ENCODE measurements at places on chromosomes 6 and 20.

GRCh38 chr20:33810259-33810658, 889 bp upstream of the CHMP4B start:
- DNase-seq, result no peak

DNA sequence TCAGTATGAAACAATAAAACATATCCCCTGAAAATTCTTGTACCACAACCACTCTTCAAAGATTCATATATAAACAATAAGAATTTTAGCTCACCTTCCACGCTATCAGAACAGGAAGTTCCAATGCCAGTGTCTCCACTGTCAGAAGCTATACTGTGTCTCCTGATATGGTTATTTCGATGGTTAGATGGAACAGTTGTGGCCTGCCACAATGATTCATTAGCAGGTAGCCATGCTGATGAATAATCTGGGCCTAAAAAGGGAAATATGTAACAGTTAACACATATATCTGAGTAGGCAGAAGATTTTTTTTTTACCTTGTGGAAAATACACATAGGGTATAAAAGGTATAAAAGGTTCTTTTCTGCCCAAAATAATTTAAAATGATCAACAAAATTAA, 19.0 kb downstream of the CEP85L start:
- DNase-seq, result no peak

GRCh38 chr6:13865141-13865540, 50.8 kb upstream of the MCUR1 start:
- no peak for DNase-seq

DNA sequence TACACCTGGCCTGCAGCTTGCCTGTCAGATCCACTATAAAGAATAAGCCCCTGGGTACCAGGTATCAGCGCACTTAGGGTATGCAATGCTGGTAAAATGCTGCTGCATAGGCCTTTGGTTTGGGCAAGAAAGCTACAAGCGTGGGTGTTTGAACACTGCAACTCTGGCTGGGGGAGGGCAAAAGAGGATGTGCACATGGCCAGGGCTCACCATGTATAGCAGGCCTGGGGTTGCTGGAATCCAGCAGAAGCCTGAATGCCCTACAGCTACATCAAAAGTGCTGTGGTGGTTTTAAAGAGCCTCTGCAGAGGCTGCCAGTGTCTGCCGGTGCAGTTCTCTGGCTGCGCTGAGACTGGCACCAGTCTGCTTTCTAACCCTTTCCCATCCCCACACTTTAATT, 51.7 kb downstream of the UQCC1 start:
- DNase-seq, result no peak

GRCh38 chr6:167112421-167112820, 10.5 kb upstream of the CCR6 start:
- no peak for DNase-seq

DNA sequence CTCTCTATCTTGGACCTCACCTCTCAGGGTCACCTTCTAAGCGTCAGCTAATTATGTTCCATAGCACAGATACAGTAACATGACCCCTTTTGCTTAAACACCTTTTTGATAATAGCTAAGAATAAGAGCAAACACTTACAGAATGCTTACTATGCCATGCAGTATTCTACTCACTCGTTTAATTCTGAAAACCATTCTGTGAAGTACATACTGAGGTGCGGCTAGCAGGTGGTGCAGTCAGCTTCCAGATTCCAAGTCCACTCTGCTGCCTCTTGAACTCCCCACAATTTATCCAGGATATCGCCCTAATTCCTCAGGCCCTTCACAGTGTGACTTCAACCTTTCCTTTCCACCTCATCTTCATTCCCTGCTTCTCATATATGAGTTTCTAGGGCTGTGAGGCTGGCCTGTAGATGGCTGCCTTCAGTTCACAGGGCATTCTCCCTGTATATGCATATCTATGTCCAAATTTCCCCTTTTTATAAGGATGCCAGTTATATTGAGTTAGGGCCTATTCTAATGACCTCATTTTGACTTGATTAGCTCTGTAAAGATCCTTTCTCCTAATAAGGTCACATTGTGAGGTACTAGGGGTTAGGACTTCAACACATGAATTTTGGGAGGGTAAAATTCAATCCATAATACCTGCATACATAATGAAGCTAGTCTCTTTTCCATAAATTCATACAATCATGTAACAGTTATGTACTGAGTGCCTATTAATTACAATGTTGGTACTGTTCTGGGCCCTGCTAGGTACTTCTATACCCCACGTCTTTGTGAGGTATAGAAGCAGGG, 130.1 kb downstream of the PDSS2 start:
- DNase-seq, result no peak

- DNase-seq, result no peak
These were observed 169.9 kb upstream of the CST7 start for GRCh38 chr20:24779131-24779530.

GRCh38 chr20:35665949-35666288, 1.2 kb upstream of the CPNE1 start:
- DNase-seq, result no peak

GRCh38 chr6:170316071-170316470, 9.5 kb downstream of the FAM120B start:
- no peak for DNase-seq

GRCh38 chr20:29689411-29690225, 1567.8 kb upstream of the DEFB115 start:
- DNase-seq, result no peak

GRCh38 chr6:52654592-52654991, 16.3 kb upstream of the TMEM14A start:
- DNase-seq, result no peak

GRCh38 chr6:93858213-93858612, 438.9 kb upstream of the EPHA7 start:
- no peak for DNase-seq

DNA sequence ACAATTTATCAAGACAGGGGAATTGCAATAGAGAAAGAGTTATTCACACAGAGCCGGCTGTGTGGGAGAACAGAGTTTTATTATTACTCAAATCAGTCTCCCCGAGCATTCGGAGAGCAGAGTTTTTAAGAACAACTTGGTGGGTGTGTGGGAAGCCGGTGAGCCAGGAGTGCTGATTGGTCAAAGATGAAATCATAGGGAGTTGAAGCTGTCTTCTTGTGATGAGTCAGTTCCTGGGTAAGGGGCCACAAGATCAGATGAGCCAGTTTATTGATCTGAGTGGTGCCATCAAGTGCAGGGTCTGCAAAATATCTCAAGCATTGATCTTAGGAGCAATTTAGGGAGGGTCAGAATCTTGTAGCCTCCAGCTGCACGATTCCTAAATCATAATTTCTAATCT, 50.0 kb upstream of the ECI2 start:
- DNase-seq, result no peak

GRCh38 chr6:127765949-127766348, 134.9 kb downstream of the THEMIS start:
- no peak for DNase-seq

DNA sequence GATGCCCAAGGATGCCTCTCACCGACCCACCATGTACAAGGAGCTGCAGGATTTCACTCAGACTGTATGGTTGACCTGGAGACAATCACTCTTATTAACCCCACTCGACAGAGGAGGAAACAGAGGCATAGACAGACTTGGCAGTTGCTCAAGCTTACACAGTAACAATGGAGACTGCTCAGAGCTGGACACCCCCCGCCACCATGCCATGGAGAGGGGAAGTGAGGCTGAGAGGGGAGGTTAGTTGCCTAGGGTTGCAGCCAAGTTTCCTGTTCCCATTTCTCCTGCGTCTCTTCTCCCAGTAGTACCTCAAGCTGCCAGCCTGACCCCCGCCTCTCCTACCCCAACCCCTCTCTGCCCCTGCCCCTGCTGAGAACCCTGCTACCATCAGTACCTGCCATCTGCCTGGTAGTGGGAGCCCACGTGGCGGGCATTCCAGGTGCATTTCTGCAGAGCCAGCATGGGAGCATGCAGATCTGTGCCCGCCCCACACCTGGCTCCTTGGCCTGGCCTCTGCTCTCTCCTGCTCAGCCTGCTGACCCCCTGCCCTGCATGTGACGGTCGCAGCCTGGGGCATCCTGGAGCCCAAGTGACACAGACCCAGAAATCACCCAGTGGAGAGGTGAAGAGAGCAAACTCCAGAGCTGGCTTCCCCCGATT, 157.7 kb downstream of the PREX1 start:
- DNase-seq, result no peak

DNA sequence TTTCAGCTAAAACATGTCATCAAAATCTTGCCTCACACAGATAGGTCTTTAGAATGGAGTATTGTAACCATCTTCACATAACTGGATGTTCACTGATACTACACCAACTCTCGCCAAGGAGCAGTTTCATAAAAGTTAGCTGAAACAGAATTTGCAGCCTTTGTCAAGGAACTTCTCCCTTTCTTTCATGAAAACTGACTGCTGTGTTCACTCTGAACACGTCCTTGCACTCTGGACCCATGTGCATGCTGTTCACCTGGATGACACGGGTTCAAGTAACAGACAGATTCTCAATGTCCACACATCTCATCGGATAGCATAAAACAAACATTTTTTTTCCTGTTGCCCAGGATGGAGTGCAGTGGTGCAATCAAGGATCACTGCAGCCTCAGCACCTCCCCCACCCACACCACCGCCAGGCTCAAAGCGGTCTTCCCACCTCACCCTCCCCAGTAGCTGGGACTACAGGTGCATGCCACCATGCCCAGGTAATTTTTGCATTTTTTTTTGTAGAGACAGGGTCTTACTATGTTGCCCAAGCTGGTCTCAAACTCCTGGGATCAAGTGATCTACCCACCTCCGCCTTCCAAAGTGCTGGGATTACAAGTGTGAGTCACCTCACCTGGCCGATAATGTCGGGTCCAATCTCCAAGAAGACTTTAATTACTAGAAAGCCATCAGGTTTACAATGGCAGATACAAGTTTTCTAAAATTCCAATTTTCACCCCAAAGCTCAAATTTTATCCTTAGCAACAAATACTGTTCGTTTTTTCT, 9.4 kb downstream of the DIDO1 start:
- DNase-seq, result no peak

DNA sequence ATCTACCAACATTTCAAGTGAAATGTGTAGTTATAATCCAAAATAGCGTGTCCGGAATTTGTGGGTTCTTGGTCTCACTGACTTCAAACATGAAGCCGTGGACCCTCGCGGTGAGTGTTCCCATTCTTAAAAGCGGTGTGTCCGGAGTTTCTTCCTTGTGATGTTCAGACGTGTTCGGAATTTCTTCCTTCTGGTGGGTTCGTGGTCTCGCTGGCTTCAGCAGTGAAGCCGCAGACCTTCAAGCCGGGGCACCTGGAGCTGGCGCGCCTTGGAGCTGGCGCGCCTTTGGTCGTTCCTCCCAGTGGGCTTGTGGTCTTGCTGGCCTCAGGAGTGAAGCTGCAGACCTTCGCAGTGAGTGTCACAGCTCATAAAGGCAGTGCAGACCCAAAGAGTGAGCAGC, 291.5 kb upstream of the EYS start:
- no peak for DNase-seq

DNA sequence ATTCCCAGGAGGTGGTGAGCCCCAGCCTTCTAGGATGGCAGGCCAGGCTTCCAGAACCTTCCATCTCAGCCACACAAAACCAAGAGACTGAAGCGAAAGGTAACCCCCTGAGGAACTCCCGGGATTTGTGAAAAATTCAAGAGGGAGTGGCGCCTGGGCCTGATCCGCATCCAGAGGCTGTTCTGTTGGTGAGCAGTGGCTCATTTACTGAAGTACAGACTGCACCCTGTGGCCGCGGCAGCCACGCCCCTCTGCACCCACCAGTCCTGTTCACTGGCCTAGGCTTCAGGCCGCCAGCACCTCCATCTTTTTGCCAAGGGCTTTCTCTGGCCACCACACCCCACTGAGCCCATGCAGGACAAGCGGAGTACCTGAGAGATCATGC, 79.1 kb upstream of the PTPN1 start:
- DNase-seq, result no peak

DNA sequence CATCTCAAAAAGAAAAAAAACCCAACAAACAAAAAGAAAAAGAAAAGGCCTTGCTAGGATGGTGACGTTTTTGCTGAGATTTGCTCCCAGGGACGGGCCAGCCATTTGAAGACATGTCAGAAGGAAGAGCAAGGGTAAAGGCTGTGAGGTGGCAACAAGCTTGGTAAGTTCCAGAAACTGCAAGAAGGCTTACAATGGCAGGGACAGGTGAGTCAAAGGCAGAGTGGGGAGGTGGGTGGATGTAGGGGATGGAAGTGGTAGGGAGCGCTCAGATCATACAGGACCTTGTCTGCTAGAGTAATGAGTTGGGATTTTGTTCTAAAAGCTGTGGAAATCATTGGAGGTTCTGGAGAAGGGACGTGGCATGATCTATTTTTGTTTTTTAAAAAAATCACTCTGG, 4.3 kb downstream of the KIF3B start:
- DNase-seq, result no peak

GRCh38 chr6:152836523-152836922, 85.9 kb downstream of the VIP start:
- DNase-seq, result no peak

- DNase-seq, result no peak
These were observed 23.8 kb downstream of the PCNA start for GRCh38 chr20:5095931-5096330.

- no peak for DNase-seq
These were observed 167.3 kb downstream of the GRM4 start for GRCh38 chr6:33978412-33979150.

DNA sequence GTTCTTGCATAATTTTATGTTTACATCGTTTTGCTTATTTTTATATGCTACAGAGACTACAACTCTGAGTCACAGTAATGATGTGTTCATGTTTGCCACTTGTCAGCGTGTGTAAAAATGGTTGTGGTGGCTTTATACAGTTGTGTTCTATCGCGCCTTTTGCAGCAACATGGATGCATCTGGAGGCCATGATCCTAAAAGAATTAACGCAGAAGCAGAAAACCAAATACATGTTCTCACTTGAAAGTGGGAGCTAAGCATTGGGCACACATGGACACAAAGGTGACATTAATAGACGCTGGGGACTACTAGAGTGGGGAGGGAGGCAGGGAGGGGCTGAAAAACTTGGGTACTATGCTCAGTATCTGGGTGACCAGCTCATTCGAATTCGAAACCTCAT, 996 bp upstream of the SEC23B start:
- no peak for DNase-seq

GRCh38 chr6:158607411-158608170, 37.0 kb downstream of the DYNLT1 start:
- no peak for DNase-seq

DNA sequence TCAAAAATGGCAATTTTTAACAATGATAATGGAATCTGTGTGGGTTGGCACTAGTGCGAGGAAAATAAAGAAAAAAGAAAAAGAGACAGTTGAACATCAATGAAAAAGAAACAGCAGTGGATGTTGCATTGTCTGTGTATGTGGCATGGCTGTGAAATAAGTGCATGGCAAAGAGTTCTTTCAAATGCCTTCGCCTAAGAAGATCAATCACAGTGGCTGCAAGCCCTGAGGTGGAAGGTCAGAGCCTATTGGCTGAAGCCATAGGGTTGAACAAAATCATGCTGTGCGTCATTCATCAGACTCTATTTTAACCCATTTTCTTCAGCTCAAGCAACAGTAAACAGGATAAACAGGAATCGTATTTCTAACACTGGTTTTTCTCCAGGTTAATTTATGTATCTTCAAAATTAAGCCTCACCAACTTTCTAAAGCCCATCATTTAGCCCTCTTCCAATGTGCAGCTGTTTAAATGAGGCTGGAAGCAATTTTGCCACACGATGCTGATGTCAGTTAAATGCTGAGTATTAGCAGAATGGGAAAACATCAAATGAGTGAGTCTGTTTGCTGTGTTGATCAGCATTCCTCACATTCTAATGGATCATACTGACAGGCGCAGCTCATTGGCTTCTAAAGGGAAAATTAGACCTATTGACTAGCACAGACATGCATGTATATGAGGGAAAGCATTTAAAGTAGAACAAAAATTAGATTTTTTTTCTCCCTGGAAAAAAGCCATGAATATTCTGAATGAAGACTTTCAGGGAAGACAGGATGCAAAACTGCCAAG, 955.9 kb upstream of the EYS start:
- no peak for DNase-seq

GRCh38 chr20:57880571-57880892, 170.7 kb upstream of the PMEPA1 start:
- no peak for DNase-seq

Measured in activated CD4-positive, alpha-beta T cell treated with anti-CD3 and anti-CD28 coated beads, Interleukin-2, amount 50 U/mL, for 4 hours (primary cell).